NCI-H187 treated with DMSO at 0.1 percent for 48 hours (cell line): ENCODE measurements at places on chromosomes 16 and 17.

DNA sequence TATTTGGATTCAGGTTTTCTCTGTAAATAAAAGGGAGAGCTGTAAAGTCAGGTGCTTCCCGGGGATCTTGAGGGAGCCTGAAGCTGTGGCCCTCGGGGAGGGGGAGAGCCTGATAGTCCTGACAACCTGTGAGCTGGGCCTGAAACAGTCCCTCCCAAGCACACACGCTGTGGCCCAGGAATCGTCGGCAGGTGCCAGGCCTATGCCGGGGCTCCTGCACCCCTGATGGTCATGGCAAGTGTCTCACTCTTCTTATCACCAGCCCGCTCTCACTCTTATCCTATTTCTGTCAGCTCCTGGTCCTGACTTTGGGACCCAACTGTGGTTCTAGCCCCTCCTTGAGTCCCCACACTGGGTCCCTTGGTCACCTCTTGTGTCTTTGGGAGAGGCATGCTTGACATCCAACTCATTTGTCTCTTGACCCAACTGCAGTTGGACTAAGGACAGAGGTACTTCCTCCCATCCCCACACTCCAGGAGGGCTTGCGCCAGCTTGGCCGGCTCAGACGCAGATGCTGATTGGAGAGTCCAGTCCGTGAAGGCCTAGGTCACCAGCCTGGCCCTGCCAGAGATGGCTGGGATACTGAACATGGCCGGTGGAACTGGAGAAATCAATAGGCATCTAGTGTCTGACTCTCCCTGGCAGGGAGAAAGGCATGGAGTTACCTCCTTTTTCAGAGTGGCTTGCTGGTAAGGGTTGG is 170.5 kb upstream of the WSCD1 start:
- no peak for DNase-seq

- DNase-seq, result peak; percentile 48
Measured at GRCh38 chr16:75053791-75054555, 55.1 kb downstream of the ZNRF1 start.

- DNase-seq, result no peak
Measured at GRCh38 chr17:82698974-82699442, 510 bp upstream of the RAB40B start.

DNA sequence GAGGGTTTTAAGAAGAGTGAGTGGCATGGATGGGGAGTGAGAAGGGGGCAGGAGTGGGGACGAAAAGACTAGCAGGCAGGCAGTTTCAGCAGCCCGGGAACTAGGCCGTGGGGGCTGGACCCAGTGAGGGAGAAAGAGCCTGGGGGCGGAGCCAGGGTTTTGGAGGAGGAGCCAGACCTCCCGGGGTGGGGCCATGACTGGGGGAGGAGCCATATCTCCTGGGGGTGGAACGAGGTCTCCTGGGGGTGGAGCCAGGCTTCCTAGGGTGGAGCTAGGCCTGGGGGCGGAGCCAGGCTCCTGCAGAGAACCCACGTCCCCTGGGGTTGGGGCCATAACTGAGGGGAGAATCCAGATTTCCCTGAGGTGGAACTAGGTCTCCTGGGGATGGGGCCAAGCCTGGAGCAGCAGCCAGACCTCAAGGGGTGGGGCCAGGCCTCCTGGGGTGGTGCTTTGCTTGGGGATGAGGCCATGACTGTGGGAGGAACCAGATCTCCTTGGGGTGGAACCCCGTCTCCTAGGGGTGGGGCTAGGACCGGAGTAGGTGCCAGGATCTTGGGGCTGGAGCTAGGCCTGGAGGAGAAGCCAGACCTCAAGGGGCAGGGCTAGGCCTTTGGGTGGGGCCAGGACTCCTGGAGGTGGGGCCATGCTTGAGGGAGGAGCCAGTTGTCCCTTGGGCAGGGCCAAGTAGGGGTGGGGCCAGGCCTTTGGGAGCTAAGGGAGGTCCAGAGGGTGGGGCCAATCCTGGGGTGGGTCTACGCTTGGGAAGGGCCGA is 41.7 kb upstream of the JPH3 start:
- DNase-seq, result no peak

DNA sequence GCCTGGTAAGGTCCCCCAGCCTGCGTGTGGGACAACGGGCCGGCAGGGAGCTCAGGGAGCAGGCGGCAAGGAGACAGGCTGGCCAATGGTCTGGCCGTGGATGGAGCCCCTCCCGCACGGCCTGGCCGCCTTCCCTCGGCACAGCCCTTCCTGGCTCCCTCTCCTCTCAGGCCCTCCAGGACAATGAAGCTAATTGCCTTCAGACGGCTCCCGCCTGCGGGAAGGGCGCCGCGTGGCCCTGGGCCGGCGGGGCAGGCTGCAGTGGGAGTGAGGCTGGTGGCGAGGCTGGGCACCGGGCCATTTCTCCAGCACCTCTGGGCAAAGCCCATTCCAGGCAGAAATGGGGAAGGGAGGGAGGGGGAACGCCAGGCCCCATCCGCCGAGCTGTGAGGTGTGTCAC is 50.9 kb downstream of the ENGASE start:
- no peak for DNase-seq

- no peak for DNase-seq
Measured at GRCh38 chr16:77295896-77296295, 96.7 kb downstream of the SYCE1L start.

DNA sequence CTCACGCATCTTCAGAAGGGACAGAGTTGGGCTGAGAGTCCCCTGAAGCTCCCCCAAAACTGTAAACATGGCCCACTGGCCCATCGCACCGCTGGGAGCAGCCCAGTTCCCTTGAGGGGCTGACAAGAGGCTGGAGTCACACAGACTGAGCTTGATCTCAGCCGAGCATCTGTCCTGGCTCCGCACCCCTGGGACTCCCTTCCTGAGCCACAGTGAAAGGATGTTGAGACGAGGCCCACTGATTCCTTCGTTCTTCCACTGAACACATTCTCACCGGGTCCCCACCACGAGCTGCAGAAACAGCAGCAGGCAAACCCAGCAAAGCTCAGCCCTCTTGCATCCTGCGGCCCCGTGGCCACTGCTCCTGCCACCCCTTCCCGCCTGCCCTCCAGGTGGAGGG is 145.9 kb upstream of the CIBAR2 start:
- no peak for DNase-seq

DNA sequence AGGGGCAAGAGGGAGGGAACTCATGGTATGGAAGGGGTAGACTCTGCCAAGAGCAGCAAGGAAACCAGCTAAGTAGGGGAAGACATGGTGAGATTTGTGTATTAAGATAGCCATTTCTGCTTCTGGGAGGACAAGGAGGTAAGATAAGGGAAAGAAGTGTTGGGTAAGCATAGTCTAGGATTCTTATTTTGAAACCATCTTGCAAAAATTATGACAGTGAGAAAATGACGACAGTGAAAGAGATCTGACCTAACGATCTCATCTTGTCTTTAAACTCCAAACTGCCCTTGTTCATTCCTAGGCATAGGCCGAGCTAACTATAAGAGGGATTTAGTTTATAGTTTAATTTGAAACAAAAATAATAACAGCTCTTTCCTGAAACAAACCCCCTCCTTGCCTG is 5.6 kb upstream of the RBL2 start:
- no peak for DNase-seq

- DNase-seq, result no peak
Measured at GRCh38 chr16:69859105-69859989, 91.8 kb upstream of the CLEC18A start.

GRCh38 chr16:57577214-57577613 is 34.8 kb downstream of the ADGRG5 start:
- no peak for DNase-seq
